Stomach (tissue), 19 donors: ENCODE measurements at places on chromosomes 13 and 19.
A peak's percentile ranks its signal among the peaks of the same experiment; 100 is the strongest.

DNA sequence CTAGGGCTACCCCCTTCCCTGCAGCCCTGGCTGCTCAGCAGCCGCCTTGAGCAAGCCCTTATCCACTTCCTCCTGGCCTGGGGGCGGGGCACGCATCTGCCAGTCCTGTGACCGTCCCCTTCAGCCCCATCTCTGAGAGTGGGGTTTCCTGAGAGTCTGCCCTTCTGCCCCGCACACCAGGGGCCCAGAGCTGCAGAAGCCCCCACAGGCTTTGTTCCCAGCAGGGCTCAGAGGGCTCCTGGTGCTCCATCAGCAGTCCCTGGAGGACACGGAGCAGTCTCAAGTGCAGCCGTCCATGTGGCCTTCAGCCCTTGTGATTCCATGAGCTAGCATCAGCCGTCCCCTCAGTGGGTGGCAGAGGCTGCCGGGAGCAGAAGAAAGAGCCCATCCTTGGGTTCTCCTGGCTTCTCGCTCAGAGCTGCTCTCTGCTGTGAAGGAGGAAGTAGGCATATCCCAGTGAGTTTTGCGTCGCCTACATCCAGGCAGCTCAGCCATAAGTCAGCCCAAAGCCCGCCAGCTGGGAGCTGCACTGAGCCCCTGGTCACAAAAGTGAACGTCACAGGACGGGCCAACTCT is 16.3 kb downstream of the MYO9B start:
- no peak for DNase-seq

DNA sequence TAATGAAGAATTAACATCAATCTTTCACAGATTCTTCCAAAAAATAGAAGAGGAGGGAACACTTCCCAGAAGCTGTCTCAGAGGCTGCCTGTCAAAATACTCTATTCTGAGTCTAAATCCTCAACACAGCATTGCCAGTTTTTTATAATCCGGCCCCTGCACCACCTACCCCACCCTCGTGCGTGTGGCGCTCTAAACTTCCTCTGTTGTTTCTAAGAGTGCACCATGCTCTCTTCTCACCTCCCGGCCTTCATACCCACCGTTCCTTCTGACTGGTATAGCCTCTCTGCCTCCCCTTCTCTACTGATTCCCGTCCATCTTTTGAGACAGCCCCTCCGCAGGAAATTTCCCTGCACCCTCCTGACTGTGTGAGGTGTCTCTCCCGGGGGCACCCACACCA is 136.8 kb downstream of the KATNAL1 start:
- DNase-seq, result no peak

DNA sequence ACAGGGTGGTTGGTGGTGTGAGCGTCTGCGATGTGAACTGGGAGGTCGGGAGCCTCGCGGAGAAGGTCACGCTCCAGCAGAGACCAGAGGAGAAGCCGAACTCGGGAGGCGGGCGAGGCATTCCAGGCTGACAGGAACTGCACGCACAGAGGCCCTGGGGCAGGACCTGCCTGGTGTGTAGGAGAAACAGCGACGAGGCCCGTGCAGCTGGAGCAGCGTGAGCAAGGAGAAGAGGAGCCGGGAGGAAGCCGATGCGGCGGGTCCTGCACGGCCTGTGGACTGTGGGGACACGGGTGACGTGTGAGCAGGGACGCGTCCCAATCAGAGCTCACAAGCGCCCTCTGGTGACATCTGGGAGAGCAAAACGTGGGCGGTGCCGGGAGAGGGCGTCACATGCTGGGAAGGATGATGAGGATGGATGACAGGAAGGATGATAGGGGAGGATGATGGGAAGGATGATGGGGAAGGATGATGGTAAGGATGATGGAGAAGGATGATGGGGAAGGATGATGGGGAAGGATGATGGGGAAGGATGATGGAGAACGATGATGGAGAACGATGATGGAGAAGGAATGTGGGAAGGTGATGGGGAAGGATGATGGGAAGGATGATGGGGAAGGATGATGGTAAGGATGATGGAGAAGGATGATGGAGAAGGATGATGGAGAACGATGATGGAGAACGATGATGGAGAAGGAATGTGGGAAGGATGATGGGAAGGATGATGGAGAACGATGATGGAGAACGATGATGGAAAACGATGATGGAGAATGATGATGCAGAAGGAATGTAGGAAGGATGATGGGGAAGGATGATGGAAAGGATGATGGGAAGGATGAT is 16.1 kb upstream of the MADCAM1 start:
- peak; percentile 85 for DNase-seq

- no peak for DNase-seq
Observed at GRCh38 chr19:1918975-1919374, 13.8 kb downstream of the ADAT3 start.

- DNase-seq, result peak; percentile 89
Observed at GRCh38 chr13:98672947-98673613, 79.4 kb downstream of the SLC15A1 start.

GRCh38 chr13:43128504-43128961 is 105.1 kb downstream of the DNAJC15 start:
- no peak for DNase-seq

- DNase-seq, result no peak
Observed at GRCh38 chr19:49327878-49328544, 3.0 kb upstream of the SLC6A16 start.

GRCh38 chr19:46963093-46963734 is 56.4 kb upstream of the NPAS1 start:
- DNase-seq, result no peak

- no peak for DNase-seq
Observed at GRCh38 chr13:39025433-39025839, 12.5 kb downstream of the PROSER1 start.

GRCh38 chr13:111661776-111662175 is 341.3 kb downstream of the TEX29 start:
- DNase-seq, result no peak

GRCh38 chr13:26551255-26551860 is 6.1 kb upstream of the WASF3 start:
- no peak for DNase-seq

DNA sequence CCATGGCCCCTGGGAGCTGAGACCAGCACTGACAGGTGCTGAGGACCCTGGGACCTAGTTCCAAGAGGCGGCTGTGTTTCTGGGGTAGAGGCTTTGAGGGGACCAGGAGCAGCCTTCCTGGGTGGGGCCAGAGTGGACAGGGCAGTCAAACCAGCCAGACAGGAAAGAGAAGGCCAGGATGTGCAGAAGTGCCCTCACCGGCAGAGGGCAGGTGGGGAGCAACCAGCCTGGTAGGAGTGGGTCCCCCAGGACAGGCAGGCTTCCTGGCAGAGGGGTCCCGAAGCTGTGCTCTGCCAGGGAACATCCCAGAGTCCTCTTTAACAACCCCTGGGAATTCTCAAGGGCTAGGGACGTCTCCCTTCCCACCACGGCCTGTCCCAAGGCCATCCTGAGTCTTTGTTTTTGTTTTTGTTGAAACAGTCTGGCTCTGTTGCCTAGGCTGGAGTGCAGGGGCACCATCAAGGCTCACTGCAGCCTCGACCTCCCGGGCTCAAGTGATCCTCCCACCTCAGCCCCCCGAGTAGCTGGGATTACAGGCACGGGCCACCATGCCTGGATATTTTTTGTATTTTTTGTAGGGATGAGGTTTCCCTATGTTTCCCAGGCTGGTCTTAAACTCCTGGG is 3.0 kb upstream of the HIPK4 start:
- peak; percentile 75 for DNase-seq

GRCh38 chr13:55155046-55155445 is 1985.7 kb upstream of the PRR20A start:
- no peak for DNase-seq

DNA sequence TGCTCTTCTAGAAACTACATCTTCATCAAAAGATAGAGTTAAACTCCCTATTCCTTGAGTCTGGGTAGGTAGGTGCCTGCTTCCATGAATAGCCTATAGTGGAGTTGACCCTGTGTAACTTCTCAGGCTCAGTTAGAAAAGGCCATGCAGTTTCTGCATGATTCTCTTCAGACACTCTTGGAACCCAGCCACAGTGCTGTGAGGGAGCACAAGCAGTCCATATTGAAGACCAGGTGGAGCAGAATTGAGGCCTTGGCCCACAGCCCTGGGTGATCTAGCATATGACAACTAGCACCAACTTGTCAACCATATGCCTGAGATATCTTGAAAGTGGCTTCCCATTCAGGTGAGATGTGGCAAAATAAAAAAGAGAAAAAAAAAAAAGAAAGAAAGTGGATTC is 10.3 kb upstream of the PAN3 start:
- no peak for DNase-seq

- no peak for DNase-seq
Observed at GRCh38 chr13:29397265-29397664, 198.2 kb downstream of the SLC7A1 start.

DNA sequence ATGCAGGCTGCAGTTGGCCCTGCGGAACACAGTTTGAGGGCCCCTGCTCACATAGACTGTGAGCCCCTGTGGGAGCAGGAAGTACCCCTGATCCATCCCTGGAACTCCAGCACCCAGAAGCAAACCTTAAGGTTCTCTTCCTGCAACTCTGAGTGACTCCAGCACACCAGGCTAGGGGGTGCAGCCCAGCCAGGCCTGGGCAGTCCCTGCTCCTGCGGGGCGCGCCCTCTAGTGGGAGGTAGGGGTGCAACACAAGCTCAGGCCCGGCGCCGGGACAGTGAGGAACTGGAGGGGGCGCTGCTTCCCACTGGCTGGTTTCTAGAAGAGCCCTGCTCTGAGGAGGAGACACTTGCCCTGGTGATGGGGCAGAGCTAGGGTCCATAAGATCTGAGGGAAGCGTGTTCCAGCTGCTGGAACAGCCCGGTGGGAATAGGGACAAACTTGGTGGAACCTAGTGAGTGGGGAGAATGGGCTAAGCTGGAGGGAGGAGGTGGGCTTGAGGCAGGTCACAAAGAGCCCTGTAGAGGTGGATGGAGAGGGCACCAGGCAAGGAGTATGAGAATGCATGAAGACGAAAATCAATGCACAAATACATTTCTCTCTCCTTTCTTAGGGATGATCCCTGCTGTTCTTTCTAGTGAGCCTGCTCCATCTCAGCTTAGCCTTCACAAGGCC is 5.0 kb downstream of the ZSCAN5A start:
- DNase-seq, result peak; percentile 62

DNA sequence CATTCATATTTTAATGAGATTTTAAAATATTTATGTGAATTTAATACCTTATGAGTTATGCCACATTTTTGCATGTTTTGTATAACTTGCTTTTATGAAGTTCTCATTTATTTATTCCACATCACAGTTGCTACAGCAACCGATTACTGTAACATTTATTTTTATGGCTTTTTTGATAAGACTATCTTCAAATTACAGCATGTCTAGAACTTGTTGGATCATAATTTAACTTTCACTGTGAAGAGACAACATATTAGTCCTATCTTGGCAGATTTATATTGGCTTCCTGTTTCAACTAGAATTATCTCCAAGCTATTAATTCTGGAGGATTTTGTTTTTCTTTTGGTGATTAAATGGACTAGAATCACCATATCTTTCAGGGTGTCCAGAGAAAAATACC is 793.7 kb upstream of the SLITRK5 start:
- DNase-seq, result no peak

DNA sequence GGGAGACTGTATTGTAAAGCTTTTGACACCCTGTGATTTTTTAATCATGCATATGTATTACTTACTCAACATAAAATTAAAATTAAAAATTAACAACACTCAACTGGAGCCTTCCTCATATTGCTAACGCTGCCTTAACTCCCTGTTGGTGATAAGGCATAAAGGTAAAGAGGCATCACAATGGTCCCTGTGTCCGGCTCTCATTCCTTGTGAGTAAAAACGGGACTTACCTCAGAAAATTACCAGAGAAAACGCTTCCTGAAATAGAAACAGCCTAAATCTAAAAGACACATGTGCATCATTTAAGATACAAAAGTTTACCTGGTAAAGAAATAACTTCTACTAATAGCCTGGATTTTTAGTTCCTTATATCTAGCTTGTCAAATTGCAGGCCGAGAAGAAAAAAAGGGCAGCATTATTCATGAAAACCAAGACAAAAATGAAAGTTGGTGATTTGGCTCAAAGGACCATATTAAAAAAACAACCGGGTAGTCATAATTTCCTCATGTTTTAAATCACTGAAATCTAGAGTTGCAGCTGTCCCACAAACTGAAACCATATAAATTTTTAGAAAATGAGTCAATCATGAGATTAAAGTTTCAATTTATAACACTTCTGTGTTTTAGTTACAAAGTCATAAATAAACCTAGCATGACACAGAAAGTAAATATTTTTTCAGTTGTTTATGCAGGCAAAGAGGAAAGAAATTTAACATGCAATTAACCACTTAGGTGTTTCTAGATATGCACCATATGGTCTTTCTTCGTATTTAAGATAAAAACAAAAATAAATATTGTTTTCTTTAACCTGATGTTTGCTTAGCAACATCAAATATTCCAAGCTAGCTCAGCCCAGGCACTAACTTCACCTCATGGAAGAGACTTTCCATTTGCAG is 94.7 kb downstream of the MIPEP start:
- no peak for DNase-seq

- DNase-seq, result no peak
Observed at GRCh38 chr19:38944981-38945506, 14.3 kb downstream of the MRPS12 start.

- DNase-seq, result no peak
Observed at GRCh38 chr13:101343128-101343787, 73.0 kb downstream of the NALCN start.

- DNase-seq, result no peak
Observed at GRCh38 chr19:55958356-55958755, 10.7 kb downstream of the NLRP8 start.

DNA sequence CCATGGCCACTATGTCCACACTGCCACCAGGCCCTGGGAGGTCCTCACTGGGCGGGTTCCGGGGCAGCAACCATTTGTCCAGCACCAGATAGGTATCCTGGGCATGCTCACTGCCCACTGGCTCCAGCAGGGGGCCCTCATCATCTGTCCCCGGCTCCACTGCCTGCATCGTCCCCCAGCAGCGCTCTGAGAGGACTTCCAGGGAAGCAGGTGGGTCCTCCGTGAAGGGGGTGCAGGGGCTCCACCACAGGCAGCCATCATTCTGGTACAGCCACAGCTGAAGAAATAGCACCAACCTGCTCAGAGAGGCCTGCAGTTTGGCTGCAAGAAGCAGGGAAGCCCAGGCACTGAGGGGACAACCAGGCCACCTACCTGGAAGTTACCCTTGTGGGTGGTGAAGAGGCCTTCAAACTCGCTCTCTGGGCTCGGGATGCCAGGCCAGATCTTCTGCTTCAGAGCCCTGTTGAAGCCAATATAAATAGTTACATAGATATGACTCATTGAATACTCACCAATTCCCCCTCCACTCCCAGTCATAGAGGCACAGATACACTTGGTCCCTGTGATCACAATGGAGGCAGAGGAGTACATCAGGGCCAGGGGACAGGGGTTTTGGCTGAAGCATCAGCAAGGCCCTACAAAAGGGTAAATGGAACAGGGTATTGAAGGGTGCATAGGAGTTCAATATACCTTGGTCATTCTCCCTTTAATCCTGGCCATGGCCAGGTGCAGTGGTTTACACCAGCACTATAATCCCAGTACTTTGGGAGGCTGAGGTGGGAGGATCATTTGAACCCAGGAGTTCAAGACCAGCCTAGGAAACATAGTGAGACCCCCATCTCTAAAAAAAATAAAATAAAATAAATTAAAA is 4.1 kb downstream of the SWSAP1 start:
- peak; percentile 62 for DNase-seq

GRCh38 chr13:24104723-24105122 is 55.8 kb upstream of the SPATA13 start:
- DNase-seq, result no peak

- DNase-seq, result no peak
Observed at GRCh38 chr19:46715620-46715974, 1.3 kb downstream of the PRKD2 start.
